GM23248 (cell line): ENCODE measurements at places on chromosomes 13 and 19. TPM values are rescaled to one million over a fixed set of nuclear protein-coding genes. Genes with fewer than 3 reads are reported as not detected.

The EMP3 gene
- polyA plus RNA-seq = 716 and 742 TPM in 2 replicates

DNA sequence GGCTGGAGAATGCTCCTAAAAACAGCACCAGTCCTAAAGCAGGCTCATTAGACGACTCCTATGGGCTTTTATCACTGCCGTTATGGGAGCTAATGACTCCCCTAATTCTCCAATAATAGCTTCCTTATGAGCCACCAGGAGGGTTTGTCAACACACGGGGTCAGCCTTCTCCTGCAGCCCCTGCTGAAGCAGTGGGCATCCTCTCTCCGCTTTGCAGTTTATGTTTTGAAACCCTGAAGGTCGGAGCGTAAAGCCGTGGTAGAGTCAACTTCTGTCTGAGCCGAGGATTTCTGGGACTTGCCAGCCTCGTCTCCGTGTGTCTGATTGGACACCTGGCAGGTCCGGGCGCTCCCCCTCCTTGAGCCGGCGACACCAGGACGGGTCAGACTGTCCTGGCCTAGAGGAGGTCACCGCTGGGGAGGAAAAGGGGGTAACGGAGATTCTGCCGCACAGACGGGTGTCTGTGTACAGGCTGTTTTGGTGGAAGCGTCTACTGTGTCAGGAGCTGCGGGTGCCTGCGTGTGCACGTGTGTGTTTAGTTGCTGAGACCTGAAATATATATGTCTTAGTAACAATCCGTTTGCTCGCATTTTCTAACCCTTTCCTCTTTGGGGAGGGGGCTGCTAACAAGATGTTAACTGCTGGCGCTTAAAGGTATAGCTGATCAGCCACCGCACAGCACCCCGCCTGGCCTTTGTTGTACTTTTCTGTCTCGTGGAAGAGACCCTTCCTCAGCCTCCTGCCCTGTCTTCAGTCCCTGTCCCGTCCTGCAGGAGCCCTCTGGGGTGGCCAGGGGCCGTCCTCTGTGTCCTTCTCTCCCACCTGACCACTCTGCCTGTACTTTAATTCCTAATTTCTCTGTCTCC, 1.9 kb downstream of the KDM4B start:
- peak; percentile 56 for DNase-seq

DNA sequence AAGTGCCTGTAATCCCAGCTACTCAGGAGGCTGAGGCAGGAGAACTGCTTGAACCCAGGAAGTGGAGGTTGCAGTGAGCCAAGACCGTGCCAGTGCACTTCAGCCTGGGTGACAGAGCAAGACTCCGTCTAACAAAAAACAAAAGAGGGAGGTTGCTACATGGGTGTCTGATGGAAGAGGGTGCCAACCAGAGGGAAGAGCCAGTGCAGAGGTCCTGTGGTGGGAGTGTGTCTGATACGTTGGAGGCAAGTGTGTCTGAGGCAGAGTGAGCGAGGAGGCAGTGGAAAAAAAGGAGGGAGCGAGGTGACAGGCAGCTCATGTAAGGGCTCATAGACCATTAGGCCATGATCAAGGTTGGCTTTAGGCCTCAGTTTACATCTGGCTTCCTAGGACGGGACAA, 6.8 kb downstream of the PDE4A start:
- DNase-seq = no peak

The ZNF793 gene
- 2.2 and 2.4 TPM in 2 replicates for polyA plus RNA-seq

The IL17D gene
- polyA plus RNA-seq = 0.28 and 0.51 TPM in 2 replicates

DNA sequence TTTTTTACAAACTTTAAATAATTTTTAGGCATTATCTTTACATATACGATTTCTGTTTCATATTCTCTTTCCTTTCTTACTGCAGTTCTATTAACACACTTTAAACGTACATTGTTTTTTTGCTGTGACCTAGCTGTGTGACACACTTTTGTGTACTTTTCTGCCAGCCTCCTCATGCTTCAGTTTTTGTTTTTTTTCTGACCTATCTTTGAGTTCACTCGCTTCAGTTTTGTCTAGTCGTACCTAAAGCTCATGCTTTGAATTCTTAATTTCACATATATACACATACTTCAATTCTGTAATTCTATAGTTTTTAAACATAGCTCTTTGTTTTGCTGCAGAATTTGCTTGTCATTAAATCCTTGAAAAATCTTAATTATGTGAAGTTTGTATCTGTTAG, 150.4 kb downstream of the PDS5B start:
- peak; percentile 47 for DNase-seq

- no peak for DNase-seq
These were observed 47.2 kb downstream of the COMP start for GRCh38 chr19:18743784-18744418.

DNA sequence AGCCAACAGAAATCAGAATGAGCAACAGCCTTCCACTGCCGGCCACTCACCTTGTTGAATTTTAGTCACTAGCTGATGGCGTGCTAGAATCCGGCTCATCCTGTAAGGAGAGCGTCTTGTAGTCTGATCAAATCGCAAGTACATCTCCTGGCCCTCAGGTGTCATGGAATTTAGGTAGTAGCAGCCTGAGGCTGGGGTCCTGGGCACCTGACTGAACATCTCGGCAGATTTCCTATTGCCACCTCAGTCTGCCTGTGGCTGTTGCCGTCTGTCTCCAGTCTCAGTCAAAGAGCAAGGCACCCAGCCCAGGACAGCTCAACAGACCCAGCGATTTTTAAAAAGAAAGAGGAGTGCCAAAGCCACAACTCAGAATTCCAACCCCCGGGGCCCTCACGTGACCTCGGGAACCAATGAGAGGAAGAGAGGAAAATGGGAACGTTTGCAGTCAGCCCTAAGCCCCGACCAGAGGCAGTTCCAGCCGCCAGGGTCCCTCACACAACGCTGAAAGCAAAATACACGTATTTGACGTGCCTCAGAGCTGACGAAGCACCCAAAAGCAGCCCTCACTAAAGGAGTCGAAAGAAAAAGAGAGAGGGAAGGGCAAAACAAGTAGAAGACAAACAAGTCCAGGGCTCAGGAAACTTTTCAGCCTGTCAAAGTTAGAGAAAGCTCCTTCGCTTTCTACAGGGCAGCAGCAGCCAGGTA, at the start of gene STARD13:
TSS of gene STARD13 (minus strand) at position 336 of the 705 bp plus-strand sequence. CDS start at position 219, 117 bp downstream.
- peak; percentile 99 for DNase-seq

DNA sequence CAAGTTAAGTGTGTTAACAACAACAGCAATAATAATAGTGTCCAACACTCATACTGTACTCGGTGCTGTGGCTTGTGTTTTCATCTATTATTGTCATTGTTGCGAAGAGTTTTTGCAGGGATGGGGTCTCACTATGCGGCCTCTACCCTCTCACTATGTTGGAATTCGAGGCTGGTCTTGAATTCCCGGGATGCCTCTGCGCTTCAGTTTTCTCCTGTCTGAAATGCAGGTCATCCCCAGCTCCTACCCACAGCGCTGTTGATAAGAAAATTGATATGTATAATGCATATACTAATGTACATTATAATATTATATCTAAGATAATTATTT, 4.9 kb upstream of the SBK3 start:
- no peak for DNase-seq

The GNA15 gene
- not detected in 2 replicates for polyA plus RNA-seq

The ZNF888 gene
- polyA plus RNA-seq = 1.4 and 1.6 TPM in 2 replicates

DNA sequence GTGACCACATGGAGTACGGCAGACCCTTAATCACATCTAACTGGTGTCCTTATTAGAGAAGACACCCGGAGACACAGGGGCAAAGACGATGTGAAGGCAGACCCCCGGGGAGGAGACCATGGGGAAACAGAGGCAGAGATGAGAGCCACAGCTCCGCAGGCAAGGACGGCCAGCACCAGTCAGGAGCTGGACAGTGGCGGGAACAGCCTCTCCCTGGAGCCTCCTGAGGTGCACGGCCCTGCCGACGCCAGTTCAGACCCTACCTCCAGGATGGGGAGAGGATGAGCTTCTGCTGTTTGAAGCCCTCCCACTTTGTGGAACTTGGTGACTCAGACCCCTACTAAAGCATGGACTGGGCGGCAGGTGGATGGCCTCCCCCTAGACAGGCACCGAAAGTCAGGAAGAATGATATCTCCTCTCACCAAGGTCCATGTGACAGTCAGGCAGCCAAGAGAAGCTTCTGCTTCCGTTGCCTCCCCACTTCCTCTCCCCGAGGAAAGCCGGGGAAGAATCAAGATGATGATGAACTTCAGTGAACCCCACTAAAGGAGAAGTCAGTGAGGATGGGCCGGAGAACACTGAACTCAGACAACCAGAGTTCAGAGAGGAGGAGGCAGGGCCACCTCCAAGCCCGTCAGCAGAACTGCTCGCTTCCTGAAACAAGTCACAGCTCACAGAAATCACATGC, 25.4 kb downstream of the RAB20 start:
- DNase-seq = no peak

DNA sequence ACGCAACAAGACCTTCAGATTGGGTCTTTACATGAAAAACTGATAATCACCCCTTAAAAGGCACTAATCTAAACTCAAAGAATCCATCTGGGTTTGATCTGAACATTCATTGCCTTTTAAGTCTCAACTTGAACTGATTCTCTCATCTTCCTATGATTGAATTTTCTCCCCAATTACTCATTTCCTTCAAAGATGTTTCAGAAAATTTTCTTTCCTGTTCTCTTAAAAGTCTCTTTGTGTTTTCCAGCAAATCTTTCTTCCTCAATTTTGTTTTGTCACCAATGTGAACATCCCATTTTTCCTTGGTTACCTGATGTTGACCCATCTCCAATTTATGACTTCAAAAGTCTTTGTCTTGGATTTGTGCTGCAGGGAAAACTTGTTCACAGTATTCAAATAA, 234.3 kb downstream of the DACH1 start:
- no peak for DNase-seq

The RNASEH2A gene
- 23.8 and 32.3 TPM in 2 replicates for polyA plus RNA-seq

DNA sequence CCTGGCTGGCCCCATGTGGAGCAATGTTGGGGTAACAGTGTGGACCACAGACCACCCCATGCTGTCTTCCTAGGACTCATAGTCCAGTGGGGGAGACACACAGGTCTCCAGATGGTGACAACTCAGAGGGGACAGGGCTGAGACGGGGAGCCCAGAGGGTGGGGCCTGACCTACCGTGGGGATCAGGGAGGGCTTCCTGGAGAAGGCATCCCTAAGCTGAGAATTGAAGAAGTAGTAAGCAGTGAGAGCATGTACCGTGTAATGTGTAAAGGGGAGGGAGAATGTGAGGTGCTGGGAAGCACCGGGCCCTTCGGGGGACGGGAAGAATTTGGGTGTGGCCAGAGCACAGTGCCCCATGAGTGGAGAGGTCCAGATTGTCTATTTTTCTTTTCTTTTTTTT, 31.0 kb downstream of the PPP1R37 start:
- DNase-seq = no peak

DNA sequence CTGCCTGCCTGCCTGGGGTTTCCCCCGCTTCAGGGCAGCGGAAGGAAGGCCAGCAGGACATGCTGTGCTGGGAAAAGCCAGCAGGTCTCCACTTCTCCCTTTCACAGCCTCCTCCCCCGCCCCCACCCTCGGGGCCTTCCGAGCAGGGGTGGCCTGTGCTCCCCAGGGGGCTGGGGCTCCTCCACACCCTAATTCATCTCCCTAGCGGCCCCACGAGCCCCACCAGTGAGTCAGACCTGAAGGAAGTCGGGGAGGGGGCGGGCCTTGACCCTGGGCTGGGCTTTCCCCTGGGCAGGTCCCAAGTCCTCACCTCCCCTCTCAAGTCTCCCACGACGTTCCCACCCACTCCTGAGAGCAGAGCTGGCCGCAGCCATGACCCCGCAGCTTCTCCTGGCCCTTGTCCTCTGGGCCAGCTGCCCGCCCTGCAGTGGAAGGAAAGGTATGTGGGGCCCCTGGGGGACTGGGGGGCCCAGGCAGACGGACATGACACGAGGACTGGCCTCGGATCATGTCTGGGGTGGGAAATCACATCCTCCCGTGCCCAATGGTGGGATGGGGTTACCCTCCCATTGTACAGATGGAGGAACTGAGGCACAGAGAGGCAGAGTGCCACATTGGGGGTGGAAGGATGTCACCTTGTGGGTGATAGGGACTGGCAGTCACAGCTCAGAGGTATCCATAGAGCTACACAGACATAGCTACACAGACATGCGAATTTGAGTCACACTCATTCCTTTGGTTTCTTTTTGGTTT, at the start of gene EBI3:
TSS of gene EBI3 (plus strand) at position 345 of the 753 bp plus-strand sequence. CDS start at position 373, 28 bp downstream.
- DNase-seq = peak; percentile 45

- DNase-seq = no peak
These were observed 35.1 kb downstream of the ENOX1 start for GRCh38 chr13:43751624-43752023.

GRCh38 chr13:110522721-110523120, 38.8 kb downstream of the RAB20 start:
- DNase-seq = no peak

DNA sequence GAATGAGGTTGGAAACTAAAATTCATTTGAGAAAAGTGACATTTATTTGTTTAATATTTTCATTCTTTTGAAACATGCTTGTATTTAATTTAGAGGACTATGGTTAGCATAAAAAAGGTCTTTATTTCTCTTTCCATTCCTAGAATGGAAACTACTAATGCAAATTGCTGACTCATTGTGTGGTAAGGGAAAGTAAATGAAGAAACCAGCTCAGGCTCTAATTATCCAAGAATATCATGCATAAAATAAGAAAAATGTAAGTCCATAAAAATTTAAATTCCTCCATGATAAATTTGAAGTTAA, 777.0 kb upstream of the SLITRK1 start:
- DNase-seq = peak; percentile 18

GRCh38 chr13:94414708-94415107, 64.8 kb downstream of the DCT start:
- DNase-seq = no peak

GRCh38 chr13:73466561-73466960, 407.8 kb downstream of the KLF5 start:
- no peak for DNase-seq

DNA sequence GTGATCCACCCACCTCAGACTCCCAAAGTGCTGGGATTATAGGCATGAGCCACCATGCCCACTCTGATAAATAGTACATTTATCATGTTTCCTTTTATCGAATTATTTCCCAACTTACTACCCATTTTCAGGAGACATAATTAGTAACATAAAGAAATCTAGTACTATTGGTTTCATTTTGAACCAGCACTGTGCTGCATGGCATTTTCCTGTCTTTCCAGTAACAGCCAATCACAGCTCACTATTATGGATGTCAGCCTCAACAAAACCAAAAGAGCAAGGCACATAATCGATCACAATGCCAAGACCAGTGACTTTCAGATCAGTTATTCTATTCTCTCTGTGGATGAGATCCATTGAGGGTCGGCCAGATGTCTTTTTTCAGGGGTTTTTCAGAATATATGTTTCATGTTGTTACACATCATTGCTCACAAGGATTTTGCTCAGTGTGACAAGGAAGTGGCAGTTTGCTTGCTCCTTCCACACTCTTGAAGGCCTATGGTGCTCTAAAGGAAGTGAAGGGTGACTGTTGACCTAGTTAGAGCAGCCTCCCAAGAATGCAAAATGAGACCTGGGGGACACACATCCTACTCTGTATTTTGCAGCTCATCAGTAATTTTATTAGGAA, 233.4 kb downstream of the KCNRG start:
- no peak for DNase-seq

- no peak for DNase-seq
These were observed 1.3 kb upstream of the TEX30 start for GRCh38 chr13:102774591-102775520.

The CDK8 gene
- 4.3 and 5.1 TPM in 2 replicates for polyA plus RNA-seq

DNA sequence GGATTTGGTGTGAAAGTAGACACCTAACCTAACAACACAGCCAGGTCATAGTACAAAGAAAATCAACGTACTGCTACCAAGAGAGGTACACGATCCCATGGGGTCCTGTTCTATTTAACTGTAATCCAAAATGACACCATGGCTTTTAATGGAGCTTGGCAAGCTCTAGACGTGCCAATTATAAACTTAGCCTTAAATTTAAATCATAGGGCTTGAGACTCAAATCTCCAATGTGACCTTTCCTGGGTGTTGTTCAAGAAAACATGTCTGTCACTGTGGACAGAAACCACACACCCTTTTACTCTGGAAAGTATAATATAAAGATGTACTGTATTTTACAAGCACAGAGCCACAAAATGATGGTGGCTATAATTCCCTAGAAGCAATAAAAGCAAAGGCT, 299.3 kb downstream of the ENOX1 start:
- DNase-seq = no peak

The PSG11 gene
- 0.36 and 0.85 TPM in 2 replicates for polyA plus RNA-seq
